Left ventricle myocardium superior (tissue), 1 donor: ENCODE measurements at places on chromosomes 2 and 18.

DNA sequence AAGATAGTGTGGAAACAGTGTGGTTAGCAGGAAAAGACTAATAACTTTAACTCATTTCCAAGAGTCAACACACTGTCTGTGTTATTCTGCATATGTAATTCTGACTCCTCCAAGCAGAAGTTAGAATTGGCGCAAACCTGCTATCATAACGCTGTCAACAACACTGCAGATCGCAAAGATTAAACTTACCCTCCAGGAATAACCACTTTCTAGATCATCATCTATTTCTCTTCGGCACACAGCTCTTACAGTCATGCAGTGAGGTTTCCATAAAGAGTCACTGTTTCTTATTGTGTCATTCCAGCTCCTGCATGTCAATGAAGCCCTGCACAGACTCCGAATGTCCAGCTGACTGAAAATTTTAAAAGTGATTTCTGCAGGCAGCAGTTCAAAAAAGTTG is 2.4 kb downstream of the FBXO48 start:
- DNase-seq, result no peak

DNA sequence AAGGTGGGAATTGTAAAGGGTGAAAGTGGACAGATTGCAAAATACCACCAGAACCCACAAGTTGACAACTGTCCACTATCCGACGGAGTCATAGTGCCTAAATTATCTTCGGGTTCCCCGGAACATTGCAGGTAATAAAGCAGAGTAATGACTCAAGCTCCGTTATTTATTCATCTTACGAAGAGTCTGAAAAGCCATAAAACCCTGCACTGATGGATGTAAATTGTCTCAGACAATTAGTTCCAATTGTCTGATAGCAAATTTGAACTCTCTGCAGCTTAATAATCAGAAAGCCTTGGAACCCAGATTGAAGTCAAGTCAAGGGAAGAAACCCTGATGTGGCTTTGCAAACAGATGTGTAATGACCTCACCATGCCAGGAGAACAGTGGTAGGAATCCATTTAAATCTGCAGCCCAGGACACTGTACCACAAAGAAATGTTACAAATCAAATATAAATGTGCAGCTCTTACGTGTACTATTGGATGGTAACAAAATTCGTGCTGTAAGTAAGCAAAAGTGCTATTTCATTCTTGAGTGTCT is 437.3 kb upstream of the SOX11 start:
- no peak for DNase-seq

- DNase-seq, result no peak
Measured at GRCh38 chr2:132538331-132538855, 121.8 kb downstream of the GPR39 start.

DNA sequence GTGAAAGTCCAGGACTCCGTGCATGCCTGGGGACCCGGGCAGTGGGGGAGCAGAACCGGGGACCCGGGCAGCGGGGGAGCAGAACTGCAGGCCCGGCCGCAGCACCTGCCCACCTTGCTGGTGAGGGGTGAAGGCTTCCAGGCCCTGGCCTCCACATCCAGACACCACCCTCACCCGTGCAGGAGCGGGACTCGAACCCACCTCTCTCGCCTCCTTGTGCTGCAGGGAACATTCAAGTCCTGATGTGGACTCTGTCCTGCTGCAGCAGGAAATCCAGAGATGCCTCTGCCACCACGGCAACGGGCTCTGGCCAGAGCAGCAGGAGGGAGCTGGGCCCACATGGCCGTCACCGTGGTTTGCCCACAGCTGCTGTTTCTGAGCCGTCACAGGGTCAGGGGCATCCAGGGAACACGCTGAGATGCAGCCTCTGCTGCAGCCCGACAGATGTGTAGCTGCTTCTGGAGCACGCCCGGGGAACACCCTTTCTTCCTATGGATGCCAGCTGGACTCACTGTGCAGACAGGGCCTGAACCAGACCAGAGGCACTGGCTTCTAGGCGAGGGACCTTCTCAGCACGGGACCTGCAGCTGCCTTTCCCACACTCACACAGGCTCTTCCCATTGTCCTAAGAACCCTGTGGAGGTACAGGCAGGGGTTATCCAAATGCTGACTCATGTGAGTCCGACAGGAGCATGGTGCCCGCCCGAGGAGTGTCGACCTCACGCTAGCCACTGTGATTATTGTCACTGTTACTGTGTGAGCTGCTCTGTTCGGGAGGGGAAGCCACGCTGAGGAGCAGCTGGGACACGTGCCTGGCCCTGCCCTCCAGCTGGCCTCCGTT is 89.2 kb upstream of the CTDP1 start:
- DNase-seq, result peak; percentile 46

DNA sequence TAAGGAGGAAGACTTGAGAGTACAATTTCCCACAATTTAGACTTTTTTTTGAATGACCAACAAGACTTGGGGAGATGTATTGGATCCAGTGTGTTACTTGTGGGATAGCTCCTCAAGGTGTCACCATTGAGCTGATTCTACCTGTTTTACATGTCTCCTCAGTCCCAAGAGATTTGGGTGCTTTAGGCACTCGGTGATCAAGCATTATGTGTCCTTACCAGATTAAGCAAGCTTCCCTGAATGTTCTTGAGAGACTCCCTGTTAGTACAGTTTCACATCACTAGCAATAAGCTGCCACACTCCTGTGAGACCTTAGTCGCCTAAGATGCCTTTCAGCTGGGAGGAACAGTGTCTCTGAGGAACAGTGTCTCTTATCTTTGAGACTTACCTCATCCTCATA is 384.3 kb upstream of the SYT4 start:
- no peak for DNase-seq

GRCh38 chr2:178280244-178280852 is 86.0 kb downstream of the OSBPL6 start:
- no peak for DNase-seq

DNA sequence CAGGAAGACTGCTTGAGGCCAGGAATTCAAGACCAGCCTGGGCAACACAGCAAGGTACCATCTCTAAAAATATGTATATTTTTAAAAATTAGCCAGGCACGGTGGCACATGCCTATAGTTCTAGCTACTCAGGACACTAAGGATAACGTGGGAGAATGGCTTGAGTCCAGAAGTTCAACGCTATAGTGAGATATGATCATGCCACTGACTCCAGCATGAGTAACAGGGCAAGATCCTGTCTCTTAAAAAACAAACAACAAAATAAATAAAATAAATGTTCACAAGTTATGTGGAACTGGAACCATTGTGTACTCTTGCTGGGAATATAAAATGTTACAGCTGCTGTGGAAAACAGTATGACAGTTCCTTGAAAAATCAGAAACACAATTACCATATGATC is 47.2 kb downstream of the USP34 start:
- DNase-seq, result no peak

DNA sequence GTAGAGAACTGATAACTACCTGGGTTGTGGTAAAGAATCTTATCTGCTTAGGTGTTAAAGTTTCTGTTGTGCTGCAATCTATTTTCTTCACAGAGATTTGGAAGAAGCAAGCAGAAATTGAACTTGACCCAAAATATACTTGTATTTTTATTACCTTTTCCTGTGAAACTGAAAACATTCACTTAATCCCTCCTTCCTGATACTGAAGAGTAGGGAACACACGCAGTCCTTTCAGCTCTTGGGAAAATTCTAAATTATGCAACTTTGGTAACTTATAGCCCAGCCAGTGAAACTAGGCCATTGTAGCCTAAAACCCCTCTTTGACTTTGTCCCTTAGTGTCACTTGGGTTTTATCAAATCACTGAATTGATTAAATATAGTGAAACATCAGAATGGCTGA is 128.4 kb upstream of the MEIS1 start:
- no peak for DNase-seq

DNA sequence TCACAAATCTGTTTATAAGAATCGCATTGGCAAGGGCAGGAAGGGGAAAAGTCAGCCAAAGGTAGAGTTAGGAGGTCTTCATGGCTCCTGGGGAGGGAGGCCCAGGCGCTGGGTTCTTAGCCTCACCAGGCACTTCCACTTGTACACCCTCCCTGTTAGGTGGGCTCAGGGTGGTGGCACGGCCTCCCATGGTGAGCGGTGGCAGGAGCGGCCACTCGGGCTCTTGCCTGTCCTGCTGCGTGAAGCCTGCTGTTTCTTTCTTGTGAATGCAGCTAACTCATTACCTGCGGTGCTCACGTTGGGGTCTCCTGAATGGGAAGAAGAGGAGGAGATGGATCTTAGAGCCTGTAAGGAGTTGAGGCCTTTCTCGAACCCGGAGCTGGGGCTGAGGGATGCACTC is 40.8 kb downstream of the TOGARAM2 start:
- no peak for DNase-seq

GRCh38 chr18:62531078-62531477 is 8.3 kb downstream of the ZCCHC2 start:
- DNase-seq, result no peak

DNA sequence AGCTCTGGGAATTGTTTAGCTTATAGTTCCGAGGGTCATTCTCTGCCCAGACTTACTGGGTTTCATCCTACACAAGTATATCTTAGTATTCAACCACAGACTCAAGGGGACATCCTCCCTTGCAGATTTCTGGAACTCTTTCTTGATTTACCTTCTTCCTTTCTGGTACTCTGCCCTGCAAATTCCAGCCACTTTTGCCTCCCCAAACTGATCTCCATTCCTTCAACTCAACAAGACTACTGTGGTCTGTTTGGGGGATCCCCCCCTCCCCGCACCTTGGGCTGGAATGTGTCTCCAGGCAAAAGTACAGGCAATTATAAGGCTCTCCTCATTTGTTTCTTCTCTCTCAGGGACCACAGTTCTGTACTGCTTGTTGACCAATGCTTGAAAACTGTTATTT is 13.4 kb downstream of the PHOSPHO2 start:
- DNase-seq, result no peak
